Peyer's patch (tissue), 4 donors: ENCODE measurements at places on chromosomes 5 and 9. TPM values are rescaled to one million over a fixed set of nuclear protein-coding genes. Genes with fewer than 3 reads are reported as not detected.

- no peaks in the 10 kb centered on the region for H3K36me3 ChIP-seq
- no peaks in the 10 kb centered on the region for H3K4me1 ChIP-seq
- DNase-seq: no peak
- no peak overlapping the region for H3K27ac ChIP-seq
- no peak overlapping the region for H3K4me3 ChIP-seq
Measured at GRCh38 chr9:99113414-99114048, 8.6 kb downstream of the TGFBR1 start.

DNA sequence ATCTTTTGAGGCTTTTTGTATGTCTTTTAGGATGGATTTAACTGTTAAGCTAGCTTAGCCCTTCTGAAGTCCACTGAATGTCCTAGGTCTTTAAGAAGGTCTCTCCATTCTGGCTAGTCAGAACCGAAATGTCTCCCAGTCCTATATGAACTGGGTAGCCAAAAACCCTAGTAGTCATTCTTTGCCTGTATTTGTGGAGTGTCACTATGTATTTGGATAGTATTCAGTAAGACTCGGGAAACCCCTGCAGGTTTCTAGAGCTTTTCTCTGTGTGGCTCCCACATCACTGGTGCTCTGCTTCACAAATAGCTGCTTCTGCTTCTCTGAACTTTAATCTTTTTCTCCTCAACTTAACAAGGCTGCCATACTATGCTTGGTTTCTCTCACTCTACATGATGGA is 68.0 kb downstream of the RIC1 start:
- H3K27ac ChIP-seq: no peak overlapping the region
- H3K36me3 ChIP-seq: no peaks in the 10 kb centered on the region
- no peak for DNase-seq
- no peak overlapping the region for H3K4me3 ChIP-seq

- DNase-seq: no peak
- no peaks in the 10 kb centered on the region for H3K27me3 ChIP-seq
- H3K36me3 ChIP-seq: no peaks in the 10 kb centered on the region
- no peak overlapping the region for H3K27ac ChIP-seq
- no peak overlapping the region for H3K4me3 ChIP-seq
Measured at GRCh38 chr9:87889882-87890252, 7.2 kb downstream of the SPATA31E1 start.

- H3K27ac ChIP-seq: no peak overlapping the region
- H3K36me3 ChIP-seq: no peaks in the 10 kb centered on the region
- no peaks in the 10 kb centered on the region for H3K27me3 ChIP-seq
- DNase-seq: no peak
- no peaks in the 10 kb centered on the region for H3K4me1 ChIP-seq
Measured at GRCh38 chr5:167895899-167896659, 395.4 kb upstream of the WWC1 start.

DNA sequence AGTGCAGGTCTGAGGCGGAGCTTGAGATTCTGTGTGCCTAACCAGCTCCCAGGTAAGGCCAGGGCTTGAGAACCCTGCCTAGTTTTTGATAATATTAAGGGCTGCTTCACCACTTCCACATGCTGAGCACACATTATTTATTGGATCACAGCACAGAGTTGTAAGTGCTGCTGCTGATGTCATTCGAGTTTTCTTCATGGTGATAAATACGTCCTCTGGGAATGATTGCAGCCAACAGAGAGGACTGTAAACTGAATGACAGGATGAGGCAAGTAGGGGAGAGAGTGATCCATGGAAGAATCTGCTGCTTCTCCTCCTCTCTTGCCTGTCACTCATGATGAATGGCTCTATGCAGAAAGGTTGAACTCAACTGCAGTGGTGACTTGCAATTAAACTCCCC is 77.9 kb upstream of the VPS13A start:
- H3K4me1 ChIP-seq: no peaks in the 10 kb centered on the region
- no peak overlapping the region for H3K4me3 ChIP-seq
- H3K27ac ChIP-seq: no peak overlapping the region
- H3K27me3 ChIP-seq: no peaks in the 10 kb centered on the region
- no peaks in the 10 kb centered on the region for H3K36me3 ChIP-seq
- DNase-seq: no peak

DNA sequence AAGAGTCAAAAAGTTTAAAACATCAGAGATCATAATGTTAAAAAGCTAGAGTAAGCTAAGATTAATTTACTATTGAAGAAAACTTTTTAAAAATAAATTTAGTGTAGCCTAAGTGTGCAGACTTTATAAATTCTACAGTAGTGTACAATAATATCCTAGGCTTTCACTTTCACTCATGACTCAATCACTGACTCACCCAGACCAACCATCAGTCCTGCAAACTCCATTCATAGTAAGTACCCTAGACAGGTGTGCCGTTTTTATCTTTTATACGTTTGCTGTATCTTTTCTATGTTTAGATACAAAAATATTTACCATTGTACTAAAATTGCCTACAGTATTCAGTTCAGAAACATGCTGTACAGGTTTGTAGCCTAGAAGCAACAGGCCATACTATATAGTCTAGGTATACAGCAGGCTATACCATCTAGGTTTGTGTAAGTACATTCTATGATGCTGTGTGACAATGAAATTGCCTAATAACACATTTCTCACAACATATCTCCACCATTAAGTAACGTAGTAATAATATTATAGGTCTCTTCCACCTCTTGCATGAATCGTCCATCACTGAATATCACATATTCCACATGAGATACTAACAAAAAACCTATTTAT is 59.2 kb downstream of the MEGF9 start:
- no peaks in the 10 kb centered on the region for H3K4me1 ChIP-seq
- DNase-seq: peak; percentile 53
- H3K27ac ChIP-seq: no peak overlapping the region
- H3K36me3 ChIP-seq: no peaks in the 10 kb centered on the region

DNA sequence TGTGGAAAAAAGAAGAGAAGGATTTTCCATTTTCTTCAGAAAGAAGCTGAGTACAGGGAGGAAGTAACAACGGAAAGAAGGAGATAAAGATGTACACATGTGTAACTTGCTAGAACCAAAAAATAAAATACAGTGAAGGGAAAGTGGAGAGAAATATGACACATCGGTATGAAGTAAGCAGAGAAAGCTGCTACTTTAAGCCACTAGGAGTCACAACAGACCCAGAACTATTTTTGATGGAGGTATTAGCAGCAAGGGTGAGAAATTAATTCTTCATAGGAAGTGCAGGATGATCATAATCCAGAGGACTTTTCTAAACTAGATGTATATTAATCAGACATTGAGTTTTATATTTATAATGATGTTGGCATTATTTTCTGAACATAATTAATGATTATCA is 88.5 kb downstream of the FAM174A start:
- no peaks in the 10 kb centered on the region for H3K4me1 ChIP-seq
- no peak for DNase-seq
- no peaks in the 10 kb centered on the region for H3K27me3 ChIP-seq
- no peak overlapping the region for H3K27ac ChIP-seq
- no peak overlapping the region for H3K4me3 ChIP-seq

- no peaks in the 10 kb centered on the region for H3K4me1 ChIP-seq
- no peaks in the 10 kb centered on the region for H3K27me3 ChIP-seq
Measured at GRCh38 chr5:6347165-6347564, 31.2 kb downstream of the MED10 start.

DNA sequence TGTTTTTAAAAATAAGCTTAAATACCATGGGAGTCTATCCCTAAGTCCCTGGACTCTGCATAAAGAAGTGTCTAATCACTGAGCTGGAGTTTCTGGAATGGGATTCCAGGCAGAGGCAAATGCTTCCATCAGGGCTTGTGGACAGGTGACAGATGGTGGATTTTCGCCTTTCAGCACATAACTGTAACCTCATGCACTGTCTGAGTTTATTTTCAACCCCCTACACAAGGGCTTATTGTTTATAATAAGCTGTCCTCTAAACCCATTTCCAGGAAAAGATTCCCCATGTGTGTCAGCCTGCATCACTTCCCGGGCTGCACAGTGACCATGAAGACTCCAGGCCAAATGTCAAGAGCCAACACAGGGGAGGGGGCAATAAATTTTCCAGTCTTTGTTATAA is 264.0 kb downstream of the PIK3R1 start:
- H3K4me3 ChIP-seq: no peak overlapping the region
- H3K27me3 ChIP-seq: no peaks in the 10 kb centered on the region
- H3K27ac ChIP-seq: no peak overlapping the region
- H3K36me3 ChIP-seq: no peaks in the 10 kb centered on the region
- DNase-seq: no peak

DNA sequence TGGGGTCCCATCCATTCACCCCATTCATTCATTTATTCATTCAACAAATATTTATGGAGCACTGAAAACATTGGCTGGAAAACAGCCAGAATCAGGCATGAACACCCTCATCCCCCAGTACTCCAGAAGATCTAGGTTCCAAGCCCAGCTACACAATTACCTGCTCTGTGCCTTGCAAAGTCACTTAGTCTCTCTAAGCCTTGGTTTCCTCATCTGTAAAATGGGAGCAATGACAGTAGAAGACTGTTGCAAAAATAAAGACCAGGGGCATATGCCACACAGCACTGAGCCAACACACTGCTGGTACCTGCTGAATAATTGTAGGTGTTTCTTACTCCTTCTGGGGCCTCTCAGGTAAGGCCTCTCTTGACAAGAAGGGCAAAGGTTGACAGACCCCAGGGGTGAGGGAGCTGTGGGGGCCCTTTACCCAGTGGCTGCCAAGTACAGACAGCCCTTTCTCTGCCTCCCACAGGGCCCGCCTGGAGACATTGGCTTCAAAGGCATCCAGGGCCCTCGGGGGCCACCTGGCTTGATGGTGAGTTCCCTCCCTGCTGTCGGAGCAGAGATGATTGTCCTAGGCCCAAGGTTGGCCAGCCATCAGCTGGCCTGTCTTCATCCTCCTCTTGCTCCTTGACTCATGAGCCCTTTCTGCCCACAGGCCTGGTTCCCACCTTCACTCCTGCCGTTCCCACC is 22.6 kb upstream of the ORM1 start:
- no peak overlapping the region for H3K27ac ChIP-seq
- H3K4me1 ChIP-seq: no peaks in the 10 kb centered on the region
- H3K4me3 ChIP-seq: no peak overlapping the region
- no peaks in the 10 kb centered on the region for H3K27me3 ChIP-seq

DNA sequence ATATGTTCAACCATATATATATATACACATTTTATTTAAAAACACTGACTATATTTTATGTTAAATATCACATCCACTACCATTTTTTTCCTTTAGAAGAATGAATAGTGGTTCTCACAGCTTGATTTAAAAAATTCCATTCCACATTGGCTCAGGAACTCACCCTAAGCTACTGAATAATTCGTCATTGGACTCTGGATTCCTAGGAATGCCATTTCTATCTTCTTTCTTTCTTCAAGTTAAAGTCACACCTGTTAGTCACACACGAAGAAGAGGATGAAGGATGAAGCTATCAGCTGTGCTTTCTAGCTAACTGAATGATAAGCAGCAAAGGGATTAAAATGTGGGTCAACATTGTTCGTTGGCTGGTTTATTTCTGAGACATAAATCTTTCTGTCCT is 7.9 kb downstream of the ELOVL7 start:
- no peaks in the 10 kb centered on the region for H3K4me1 ChIP-seq
- H3K36me3 ChIP-seq: no peaks in the 10 kb centered on the region
- H3K27me3 ChIP-seq: no peaks in the 10 kb centered on the region
- no peak overlapping the region for H3K4me3 ChIP-seq
- no peak overlapping the region for H3K27ac ChIP-seq
- DNase-seq: no peak

- H3K27ac ChIP-seq: no peak overlapping the region
- no peak overlapping the region for H3K4me3 ChIP-seq
- peaks cover 10% of the 10 kb centered on the region for H3K4me1 ChIP-seq
- no peak for DNase-seq
Measured at GRCh38 chr9:112892981-112893380, 2.3 kb upstream of the SLC46A2 start.

DNA sequence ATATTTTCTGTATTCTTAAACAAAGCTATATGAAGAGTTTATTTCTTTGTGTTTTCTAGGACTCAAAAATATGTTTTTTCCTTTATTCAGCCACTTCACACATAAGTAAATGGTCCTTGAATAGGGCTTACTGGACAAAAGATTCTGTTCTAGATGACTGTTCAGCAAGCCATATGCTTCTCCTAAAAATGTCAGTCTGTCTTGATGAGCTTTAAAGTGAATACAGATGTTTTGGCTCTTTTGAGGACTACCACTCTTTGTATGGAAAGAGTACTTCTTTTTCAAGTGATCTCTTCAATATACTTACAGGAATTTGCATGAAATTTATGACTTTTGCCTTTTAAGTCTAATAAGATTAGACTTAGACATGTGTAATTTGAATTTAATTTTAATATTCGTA is 8.4 kb downstream of the NDUFS4 start:
- no peak overlapping the region for H3K4me3 ChIP-seq
- no peak for DNase-seq
- H3K4me1 ChIP-seq: no peaks in the 10 kb centered on the region
- no peaks in the 10 kb centered on the region for H3K27me3 ChIP-seq

DNA sequence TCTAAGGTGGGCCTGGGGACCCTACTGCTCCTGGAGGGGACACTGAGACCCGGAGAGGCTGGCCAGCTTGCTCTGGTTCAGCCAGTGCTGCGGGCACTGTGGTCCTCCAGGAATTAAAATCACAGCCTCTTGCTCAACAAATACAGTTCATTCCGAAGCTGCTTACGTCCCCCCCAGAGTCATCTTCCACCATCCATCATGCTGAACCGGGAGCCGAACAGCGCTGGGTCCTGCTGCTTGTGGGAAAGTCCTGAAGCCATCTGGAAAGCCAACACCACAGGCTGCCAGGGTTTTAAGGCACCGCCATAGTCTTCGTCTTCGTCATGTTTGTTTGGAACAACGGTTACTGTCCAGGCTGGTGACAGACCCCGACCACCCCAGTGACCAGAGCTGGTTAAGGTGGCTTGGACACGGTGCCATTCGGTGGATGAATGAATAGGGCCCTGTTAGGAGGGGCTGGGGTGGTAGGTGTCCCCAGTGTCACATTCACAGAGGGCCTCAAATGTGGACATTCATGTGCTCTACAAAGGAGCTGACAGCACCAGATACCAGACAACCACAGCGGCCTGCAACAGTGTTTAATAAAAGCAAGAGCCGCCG is 81.6 kb upstream of the PHYKPL start:
- no peak for DNase-seq
- no peak overlapping the region for H3K4me3 ChIP-seq
- no peak overlapping the region for H3K27ac ChIP-seq
- H3K4me1 ChIP-seq: no peaks in the 10 kb centered on the region

LHX6 gene
- total RNA-seq: 12.4 TPM

ATP6V0E1 gene
- 46.2 TPM for total RNA-seq

GLRA1 gene
- total RNA-seq: not detected

ZFP2 gene
- total RNA-seq: 7.4 TPM

TRIM32 gene
- total RNA-seq: 35.7 TPM

DNM1 gene
- 14.5 TPM for total RNA-seq

TAF11L5 gene
- total RNA-seq: not detected

C9orf153 gene
- not detected for total RNA-seq

ATP10B gene
- total RNA-seq: 63.5 TPM
